ENCODE measurements at places on chromosomes 6 and 20.

DNA sequence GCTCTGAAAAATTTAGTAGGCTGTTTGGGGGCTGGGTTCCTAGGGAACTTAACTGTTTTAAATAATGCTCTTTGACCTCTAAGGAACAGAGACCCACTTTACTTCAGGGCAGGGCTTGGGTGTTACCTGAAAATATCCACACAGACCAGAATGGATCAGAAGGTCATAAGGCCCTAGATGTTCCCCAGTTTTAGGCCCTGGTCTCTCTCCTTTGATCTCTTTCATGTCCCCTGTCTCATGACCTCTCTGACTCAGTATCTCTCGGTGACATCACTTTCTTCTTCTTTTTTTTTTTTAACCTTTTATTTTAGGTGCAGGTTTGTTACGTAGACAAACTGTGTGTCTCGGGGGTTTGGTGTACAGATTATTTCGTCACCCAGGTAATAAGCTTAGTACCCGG, 272.1 kb upstream of the SGK1 start:
- no peaks in the 10 kb centered on the region for H3K36me3 ChIP-seq
- H3K4me1 ChIP-seq, result peaks cover 4% of the 10 kb centered on the region
- H3K27ac ChIP-seq, result peak overlapping the region; percentile 84

GRCh38 chr20:13274275-13274861, 53.3 kb downstream of the ISM1 start:
- H3K36me3 ChIP-seq, result peaks cover 6% of the 10 kb centered on the region
- DNase-seq, result no peak
- H3K27ac ChIP-seq, result no peak overlapping the region
- H3K4me3 ChIP-seq, result no peak overlapping the region

- H3K27me3 ChIP-seq, result no peaks in the 10 kb centered on the region
- H3K27ac ChIP-seq, result no peak overlapping the region
- no peak for DNase-seq
- no peaks in the 10 kb centered on the region for H3K4me1 ChIP-seq
- no peaks in the 10 kb centered on the region for H3K36me3 ChIP-seq
- no peak overlapping the region for H3K4me3 ChIP-seq
Observed at GRCh38 chr6:115120391-115120790, 777.6 kb upstream of the HS3ST5 start.

DNA sequence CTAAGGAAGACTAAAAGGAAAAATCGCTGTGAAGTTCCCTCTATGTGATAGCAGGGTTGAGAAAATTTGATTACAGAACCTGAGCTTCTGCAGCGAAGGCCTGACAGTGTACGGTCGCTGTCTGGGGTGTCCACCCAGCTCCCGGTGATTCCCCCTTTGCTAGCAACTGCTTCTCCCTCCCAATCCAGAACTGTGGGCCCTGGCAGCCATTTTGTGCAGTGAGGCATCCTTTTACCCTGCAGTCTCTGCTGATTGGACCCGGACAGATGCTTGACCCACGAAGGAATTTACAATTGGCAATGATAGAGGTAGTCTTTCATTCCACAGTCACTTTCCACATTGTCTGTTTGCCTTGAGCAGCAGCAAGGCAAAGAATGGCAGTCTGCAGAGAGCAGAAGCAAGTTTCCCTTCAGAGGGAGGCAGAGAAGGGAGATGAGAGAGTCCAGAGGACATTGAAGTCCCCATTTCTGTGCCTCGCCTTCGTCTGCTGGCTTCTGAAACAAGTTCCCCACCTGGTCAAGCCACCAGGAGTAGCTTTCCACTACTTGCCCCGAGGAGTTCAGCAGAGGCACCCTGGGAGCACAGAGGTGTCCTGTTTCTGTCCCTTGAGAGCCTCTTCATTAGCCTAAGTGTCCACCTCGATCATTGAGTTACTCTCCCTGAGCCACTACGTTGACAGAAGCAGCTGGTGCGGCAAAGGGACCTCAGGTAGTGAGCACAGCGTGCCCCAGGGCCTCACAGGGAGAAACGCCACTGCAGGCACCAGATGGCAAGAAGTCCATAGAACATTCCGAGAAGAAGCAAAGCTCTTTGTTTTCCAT, 370.3 kb downstream of the NRN1 start:
- no peak overlapping the region for H3K27ac ChIP-seq
- H3K36me3 ChIP-seq, result peaks cover 19% of the 10 kb centered on the region
- DNase-seq, result no peak
- peaks cover 6% of the 10 kb centered on the region for H3K4me1 ChIP-seq

- H3K27me3 ChIP-seq, result no peaks in the 10 kb centered on the region
- peaks cover 4% of the 10 kb centered on the region for H3K36me3 ChIP-seq
- no peak for DNase-seq
- H3K4me1 ChIP-seq, result peaks cover 4% of the 10 kb centered on the region
Observed at GRCh38 chr20:50618537-50618936, 72.8 kb downstream of the RIPOR3 start.

DNA sequence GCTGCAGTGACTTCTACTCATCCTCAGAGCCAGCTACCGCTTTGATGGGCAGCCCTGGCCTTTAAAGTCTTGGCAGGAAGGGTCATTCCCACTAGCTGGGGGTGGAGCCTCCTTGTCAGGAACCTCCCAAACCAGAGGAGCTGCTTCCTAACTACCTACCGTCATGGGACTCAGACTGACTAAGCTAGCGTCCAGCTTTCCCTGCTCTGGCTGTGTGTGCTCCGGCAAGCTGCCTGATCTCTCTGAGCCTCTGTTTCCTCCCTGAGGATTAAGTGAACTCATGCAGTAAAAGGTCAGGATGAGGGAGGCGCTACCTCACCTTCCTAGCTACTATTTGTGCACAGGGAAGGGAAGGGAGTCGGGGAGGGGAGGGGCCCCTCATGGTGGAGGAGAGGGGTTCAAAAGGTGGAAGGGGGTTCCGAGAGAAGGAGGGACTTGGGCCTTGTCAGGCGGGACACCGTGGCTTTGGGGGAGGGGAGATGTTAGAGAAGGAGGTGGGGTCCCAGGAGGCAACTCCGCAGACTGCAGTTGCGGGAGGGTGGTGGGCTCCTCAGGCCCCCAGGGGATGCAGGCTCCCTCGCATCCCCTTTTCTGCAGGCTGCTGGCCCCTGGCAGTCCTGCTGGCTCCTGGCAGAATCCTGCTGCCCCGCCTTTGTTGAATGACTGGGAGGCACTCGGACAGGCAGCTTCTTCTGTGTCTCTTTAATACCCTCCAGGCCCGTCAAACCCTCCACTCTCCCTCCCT, 9.8 kb downstream of the DUSP15 start:
- peak overlapping the region; percentile 40 for H3K4me3 ChIP-seq
- no peak overlapping the region for H3K27ac ChIP-seq
- DNase-seq, result no peak
- H3K4me1 ChIP-seq, result peaks cover 16% of the 10 kb centered on the region
- H3K27me3 ChIP-seq, result no peaks in the 10 kb centered on the region
- no peaks in the 10 kb centered on the region for H3K36me3 ChIP-seq

DNA sequence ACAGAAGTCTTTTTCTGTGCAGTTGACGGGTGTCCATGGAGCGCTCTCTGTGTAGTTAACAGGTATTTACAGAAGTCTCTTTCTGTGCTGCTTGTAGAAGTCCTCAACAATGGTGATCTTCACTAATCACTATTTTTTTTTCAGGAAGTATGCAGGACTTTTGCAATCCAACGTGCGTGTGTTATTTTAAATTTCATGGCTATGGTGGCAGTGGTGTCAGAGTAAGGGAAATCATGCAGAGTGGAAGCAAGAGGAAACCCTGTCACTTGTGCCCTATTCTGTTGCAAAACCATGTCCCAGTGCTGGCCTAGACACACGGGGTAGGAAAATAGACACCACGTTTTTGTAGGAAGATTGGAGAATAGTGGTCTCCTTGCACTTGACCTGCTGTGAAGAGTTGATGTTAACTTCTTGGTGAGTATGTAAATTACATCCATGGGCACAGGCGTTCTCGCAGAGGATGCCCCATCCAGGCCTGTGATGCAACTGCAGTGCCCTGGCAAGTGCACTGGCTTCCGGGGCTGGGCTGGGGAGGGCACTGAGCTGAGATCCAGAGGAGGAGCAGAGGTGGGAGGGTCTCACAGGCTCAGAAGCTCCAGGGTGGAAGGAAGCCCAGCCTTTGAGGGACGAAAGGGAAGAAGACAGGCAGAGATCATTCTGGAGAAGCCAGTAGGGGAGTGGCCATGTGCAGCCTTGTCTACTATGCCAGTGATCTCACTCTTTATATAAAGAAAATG, 146.5 kb downstream of the SYCP2 start:
- DNase-seq, result no peak
- H3K4me3 ChIP-seq, result no peak overlapping the region
- H3K27ac ChIP-seq, result no peak overlapping the region

- no peaks in the 10 kb centered on the region for H3K36me3 ChIP-seq
- DNase-seq, result no peak
- H3K4me1 ChIP-seq, result no peaks in the 10 kb centered on the region
- no peak overlapping the region for H3K27ac ChIP-seq
- peaks cover 46% of the 10 kb centered on the region for H3K27me3 ChIP-seq
Observed at GRCh38 chr6:125511809-125512396, 210.1 kb upstream of the HDDC2 start.

DNA sequence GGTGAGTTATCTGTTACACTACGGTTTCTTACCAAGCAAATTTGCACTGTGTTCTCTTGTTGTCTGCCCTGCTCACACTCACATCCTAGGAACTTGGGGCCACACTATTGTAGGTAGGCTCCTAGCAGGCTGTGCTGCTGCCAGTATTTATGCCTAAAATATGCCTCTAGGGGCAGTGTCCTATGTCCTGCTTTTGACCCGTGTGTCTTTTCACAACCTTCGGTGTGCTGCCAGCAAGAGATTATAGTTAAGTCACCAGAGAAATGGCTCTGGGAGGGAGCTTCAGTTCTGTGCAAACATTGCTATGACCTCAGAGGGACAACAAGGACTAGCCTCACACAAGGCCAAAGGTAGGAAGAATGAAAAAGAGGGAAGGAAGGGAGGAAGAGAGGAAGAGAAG, 8.9 kb upstream of the TAAR5 start:
- H3K27ac ChIP-seq, result no peak overlapping the region
- DNase-seq, result no peak
- H3K4me1 ChIP-seq, result no peaks in the 10 kb centered on the region
- peaks cover 10% of the 10 kb centered on the region for H3K27me3 ChIP-seq

DNA sequence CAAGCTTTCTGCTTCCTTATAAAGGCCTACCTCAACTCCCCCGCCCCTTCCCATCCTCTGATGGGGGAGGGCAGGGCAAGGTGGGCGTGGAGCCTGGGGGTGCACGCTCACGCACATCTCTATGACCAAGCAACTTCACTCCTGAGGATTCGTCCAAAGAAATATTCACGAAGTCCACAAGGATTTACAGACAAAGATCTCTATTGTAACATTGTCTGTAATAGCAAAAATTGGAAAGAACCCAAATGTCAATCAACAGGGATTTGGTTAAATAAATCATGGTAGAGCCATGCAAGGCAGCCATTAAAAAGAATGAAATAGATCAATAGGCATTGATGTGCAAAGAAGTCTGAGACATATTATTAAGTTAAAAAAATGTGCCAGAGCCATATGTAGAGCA, 130.4 kb upstream of the AFDN start:
- H3K36me3 ChIP-seq, result no peaks in the 10 kb centered on the region
- H3K4me3 ChIP-seq, result no peak overlapping the region
- peaks cover 22% of the 10 kb centered on the region for H3K4me1 ChIP-seq
- peaks cover 7% of the 10 kb centered on the region for H3K27me3 ChIP-seq
- no peak overlapping the region for H3K27ac ChIP-seq
- DNase-seq, result no peak

DNA sequence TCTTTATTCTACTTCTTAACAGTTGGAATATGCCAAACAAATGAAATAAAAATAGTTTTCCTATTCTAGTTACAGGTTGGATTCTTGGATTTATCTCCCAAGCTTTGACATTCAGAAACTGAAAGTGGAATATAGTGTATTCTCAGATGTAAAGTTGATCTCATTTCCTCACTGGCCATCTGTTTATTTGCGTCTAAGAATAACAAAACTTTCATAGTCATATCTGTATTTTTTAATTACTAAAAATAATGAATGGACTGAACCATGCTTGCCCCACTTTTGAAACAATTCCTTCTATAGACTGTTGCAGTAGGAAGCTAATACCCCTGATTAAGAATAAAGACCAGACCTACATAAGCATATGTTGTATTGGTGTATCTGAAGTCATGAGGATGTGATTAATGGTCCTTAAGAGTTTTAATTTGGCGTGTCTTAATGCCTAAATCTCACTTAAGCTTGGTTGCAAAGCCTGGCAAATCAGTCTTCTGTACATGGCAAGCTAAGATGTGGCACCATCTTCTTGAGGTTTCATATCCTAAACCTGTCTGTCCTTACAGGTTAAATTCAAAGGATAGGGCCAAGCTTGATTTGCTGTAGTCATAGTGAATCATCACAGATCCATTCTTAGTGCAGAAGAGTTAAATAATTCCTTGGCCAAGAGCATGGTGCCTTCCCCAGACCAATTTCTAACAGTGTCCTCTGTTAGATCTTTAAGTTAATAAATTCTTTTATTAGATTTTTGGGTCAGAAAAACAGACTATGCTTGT, 58.9 kb downstream of the FOXO3 start:
- DNase-seq, result no peak
- H3K27me3 ChIP-seq, result no peaks in the 10 kb centered on the region
- peaks cover 32% of the 10 kb centered on the region for H3K4me1 ChIP-seq
- H3K27ac ChIP-seq, result no peak overlapping the region
- H3K36me3 ChIP-seq, result peaks cover 8% of the 10 kb centered on the region

DNA sequence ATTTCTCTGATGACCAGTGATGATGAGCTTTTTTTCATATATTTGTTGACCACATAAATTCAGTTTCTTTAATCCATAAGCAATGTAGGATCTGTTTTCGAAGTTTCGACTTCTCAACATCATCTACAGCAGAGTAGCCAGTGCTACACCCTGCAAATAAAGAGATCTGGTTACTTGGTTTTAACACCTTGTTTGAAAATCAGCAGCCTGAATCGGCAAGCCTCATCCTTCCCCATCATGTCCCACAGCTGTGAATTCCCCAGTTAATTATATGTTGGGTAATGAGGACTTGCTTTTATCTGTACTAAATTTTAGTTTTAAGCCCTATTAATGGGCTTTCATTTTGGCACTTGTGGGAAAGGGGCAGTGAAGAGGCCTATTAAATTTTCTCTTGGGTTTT, 80.6 kb downstream of the BMP2 start:
- H3K4me3 ChIP-seq, result no peak overlapping the region
- H3K27ac ChIP-seq, result no peak overlapping the region
- H3K4me1 ChIP-seq, result no peaks in the 10 kb centered on the region

All from naive thymus-derived CD8-positive, alpha-beta T cell (primary cell).